Activated CD4-positive, alpha-beta memory T cell treated with anti-CD3 and anti-CD28 coated beads, Interleukin-2, amount 10 ng/mL, durations not matched to agents 7 days and 5 days (primary cell): ENCODE measurements at places on chromosomes 11 and 22. TPM values are rescaled to one million over a fixed set of nuclear protein-coding genes. Genes with fewer than 3 reads are reported as not detected.
A peak's percentile ranks its signal among the peaks of the same experiment; 100 is the strongest.

DNA sequence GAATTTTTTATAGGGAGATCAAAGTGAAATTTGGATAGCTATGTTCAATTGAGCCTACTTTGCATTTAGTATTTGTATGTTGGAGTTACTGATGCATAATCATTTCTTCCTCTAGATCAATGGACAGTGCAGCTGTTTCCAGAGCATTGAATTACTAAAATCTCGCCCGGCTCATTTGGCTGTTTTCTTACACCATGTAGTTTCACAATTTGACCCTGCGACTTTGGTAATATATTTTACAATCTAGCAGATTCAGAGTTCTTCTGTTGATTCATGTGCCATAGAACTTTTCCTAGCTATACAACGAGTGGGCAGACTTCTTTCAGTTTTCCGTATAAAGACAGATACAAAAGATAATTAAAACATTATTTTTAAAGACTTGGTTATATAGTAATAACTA is 70.0 kb upstream of the GRIK4 start:
- no peak overlapping the region for H3K4me3 ChIP-seq
- DNase-seq = no peak
- no peak overlapping the region for H3K27ac ChIP-seq

DNA sequence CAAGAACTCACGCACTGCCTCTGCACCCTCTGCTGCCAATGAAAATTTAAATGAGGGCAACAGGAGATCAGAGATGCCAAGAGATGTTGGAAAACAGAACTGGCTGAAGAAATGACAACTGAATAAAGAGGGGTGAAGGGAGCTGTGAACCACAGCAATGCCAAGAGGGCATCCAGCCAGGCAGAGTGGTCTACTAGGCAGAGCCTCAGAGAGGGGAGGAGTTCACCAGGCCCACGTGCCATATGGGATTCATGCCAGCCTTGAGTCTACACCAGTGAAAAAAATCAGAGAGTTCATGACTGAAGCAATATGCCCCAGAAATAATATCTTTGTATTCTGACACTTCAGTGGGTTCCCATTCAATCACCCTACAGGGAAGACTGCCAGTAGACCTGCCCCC is 4.4 kb downstream of the APOL2 start:
- H3K36me3 ChIP-seq = peaks cover 87% of the 10 kb centered on the region
- no peak for DNase-seq
- H3K27me3 ChIP-seq = no peaks in the 10 kb centered on the region
- peaks cover 70% of the 10 kb centered on the region for H3K4me1 ChIP-seq

DNA sequence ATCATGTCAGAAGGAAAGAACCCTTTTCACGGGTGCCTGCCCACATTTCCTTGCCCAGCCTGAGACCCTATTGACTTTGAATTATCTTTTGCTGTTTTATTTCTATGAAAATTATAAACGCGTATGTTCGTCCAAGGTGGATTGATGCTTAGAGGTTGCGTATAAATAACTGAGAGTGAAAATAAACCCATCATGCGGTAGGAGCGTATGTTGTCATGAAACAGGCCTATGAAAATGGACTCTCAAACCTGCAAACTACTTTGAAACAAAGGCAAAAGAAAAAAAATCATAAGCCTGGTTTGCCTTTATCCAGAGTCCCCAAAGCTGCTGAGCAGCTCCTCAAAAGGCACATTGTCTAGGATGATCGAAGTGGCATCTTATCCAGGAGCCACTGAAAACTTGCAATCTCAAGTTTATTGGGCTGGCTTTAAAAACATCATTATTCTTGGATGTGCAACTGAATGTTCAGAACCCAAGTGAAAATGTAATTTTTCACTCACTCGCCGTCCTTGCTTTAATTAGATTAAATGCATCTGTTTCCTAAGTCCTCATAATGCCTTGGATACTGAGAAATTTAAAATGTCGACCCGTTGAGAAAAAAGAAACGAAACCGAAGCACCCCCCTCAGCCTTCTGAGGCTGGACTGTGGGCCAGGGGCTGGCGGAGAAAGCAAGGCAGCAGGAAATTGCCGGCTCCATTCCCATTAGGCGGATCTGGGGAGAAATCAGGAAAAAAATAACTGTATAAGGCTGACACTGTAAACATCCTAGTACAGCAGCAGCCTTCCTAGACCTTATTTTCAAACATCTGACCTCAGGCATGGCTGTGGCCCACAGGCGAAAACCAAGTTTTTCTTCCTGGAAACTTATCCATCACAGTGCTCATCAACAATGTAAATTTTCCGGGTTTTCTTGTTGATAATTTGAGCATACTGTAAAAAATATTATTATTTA is 82.9 kb upstream of the PPARA start:
- H3K36me3 ChIP-seq = peaks cover 3% of the 10 kb centered on the region
- DNase-seq = no peak
- no peak overlapping the region for H3K27ac ChIP-seq
- H3K27me3 ChIP-seq = peaks cover 2% of the 10 kb centered on the region

DNA sequence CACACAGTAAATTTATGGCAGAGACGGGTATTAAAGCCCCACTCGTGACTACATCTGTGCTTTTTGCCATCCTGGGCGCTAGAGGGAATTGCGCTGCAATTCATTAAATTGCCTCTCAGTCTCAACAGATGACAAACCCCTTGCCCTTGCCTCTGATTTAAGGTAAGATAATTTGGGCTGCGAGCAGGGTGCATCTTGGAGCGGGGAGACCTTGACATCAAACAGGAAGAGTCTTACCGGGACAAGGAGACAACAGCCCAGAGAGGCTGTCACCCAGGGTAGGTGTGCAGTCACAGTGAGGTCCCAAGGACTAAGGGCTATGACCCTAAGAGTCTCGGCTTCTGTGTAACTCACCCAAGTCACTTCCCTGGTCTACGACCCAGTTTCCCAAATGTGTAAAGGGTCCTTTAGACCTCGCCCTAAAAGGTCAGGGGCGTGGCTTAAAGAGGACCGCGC is 449 bp upstream of the TOM1 start:
- peak overlapping the region; percentile 92 for H3K4me3 ChIP-seq
- H3K4me1 ChIP-seq = peaks cover 21% of the 10 kb centered on the region
- DNase-seq = no peak
- peak overlapping the region; percentile 93 for H3K27ac ChIP-seq
- H3K27me3 ChIP-seq = no peaks in the 10 kb centered on the region
- peaks cover 5% of the 10 kb centered on the region for H3K36me3 ChIP-seq

GRCh38 chr22:30425616-30426387 is at the start of gene MTFP1:
MTFP1 (plus strand) TSS chr22:30425768; CDS start chr22:30425880, 112 bp downstream.
- H3K36me3 ChIP-seq = peaks cover 40% of the 10 kb centered on the region
- peak within 1 kb of the TSS; percentile 94 for H3K4me3 ChIP-seq
- H3K4me1 ChIP-seq = peaks cover 50% of the 10 kb centered on the region

- H3K36me3 ChIP-seq = peaks cover 15% of the 10 kb centered on the region
- H3K4me3 ChIP-seq = peak overlapping the region; percentile 12
- peak overlapping the region; percentile 73 for H3K27ac ChIP-seq
- no peak for DNase-seq
Measured at GRCh38 chr22:39773503-39773902, 120.1 kb downstream of the ENTHD1 start.

GRCh38 chr11:85746670-85747069 is 60.7 kb upstream of the CCDC89 start:
- DNase-seq = no peak
- peaks cover 72% of the 10 kb centered on the region for H3K36me3 ChIP-seq
- no peak overlapping the region for H3K4me3 ChIP-seq
- peaks cover 75% of the 10 kb centered on the region for H3K4me1 ChIP-seq

The DYNC2H1 gene
- total RNA-seq = 3.1 TPM

The OR52A1 gene
- not detected for total RNA-seq

The TIMM8B gene
- total RNA-seq = 38.9 TPM
